Stimulated activated CD8-positive, alpha-beta memory T cell treated with anti-CD3 and anti-CD28 coated beads, Interleukin-7, amount 100 ng/mL, for 1 hour (primary cell): ENCODE measurements at places on chromosomes 12 and 14.

DNA sequence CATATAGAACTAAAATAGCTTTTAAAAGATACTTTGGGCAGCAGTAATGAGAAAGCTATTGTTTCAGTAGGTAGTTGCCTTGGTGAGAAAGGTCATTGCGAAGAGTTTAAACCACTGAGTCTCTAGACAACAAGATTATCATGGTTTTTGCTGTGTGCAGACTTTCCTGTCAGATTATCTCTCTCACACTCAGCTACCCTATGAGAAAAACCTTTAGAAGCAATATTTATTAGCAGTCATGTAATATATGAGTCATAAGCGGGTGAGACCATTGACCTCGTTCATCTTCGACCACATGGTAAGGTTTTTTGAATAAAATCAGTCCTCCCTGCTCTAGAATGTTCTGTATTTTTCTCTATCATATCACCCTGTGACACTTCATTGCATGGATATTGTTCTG, 59.9 kb downstream of the GPR65 start:
- no peak for DNase-seq

DNA sequence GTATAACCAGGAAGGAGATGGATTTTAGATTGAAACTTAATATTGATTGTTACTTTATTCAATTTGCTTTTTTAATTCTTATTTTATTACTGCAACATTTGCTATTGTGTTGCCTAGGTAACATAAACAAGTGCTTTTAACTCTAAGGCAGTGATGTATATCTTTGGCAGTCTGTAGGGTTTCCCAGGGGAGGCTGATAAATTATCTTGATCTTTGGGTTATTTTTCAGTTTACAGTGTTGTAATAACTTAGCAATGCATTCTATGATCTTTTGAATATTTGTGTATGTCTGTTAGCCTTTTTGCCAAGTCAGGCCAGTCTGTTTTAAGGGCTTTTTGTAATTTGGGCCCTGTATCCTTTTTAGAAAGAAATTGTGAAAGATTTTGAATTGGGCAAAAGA, 7.8 kb upstream of the DTD2 start:
- DNase-seq = no peak

DNA sequence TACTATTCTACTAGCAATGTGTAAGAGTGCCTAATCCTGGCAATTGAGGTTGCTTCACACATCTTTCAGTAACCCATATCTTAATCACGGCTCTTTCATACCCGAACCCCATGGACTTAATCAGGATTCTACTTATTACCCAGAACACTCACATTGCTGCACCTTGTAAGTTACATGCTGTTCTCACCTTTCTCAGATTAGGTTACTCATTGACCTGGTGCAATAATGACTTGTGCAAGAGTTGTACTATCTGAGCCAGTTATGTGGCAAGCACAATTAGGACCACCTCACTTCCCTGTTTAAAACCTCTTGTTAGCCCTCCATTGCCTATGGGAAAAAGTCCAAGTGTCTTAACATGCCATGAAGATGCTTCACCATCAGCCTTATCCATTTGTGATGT, 306.7 kb upstream of the E2F7 start:
- no peak for DNase-seq

DNA sequence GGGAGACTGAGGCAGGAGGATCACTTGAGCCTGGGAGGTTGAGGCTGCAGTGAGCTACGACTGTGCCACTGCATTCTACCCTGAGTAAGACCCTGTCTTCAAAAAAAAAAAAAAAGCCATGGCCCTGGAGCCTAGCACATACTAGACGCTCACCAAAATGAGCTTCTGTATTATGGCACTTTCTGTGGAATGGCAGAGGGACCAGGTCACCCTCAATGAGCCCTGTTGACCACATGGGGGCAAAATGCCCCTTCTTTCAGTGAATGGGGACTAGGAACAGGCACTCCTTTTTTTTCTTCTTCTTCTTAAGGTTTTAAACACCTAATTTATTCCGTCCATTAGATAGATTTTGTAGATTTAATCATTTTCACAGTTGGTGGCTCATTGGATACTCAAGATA, 50.5 kb downstream of the FAM222A start:
- no peak for DNase-seq

DNA sequence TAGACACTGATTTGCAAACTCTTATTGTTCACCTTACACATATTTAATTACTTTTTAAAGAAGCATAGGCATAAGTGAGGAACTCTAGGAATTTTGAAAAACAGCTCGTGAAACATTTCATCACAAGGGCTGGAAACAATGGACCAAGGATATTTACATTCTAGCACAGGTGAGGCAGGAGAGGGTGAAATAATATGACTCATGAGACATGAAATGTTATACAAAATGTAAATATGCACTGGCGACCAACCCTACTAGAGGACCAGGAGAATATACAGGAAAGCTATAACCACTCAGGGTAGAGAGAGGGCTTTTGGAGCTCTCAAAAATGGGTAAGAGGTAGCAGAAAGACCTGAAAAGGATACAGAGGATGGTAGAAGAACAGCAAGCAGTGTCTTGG, 115.3 kb downstream of the PTGER2 start:
- DNase-seq = no peak
